Hepatocyte (in vitro differentiated cells): ENCODE measurements at places on chromosomes 1 and 21.

- H3K4me3 ChIP-seq, result no peak overlapping the region
- no peak overlapping the region for H3K27ac ChIP-seq
- no peaks in the 10 kb centered on the region for H3K27me3 ChIP-seq
- H3K36me3 ChIP-seq, result no peaks in the 10 kb centered on the region
- no peak for DNase-seq
- H3K4me1 ChIP-seq, result no peaks in the 10 kb centered on the region
These were observed 95.5 kb downstream of the NGF start for GRCh38 chr1:115242543-115242942.

- H3K4me1 ChIP-seq, result no peaks in the 10 kb centered on the region
- no peaks in the 10 kb centered on the region for H3K36me3 ChIP-seq
- H3K27ac ChIP-seq, result peak overlapping the region; percentile 73
- no peaks in the 10 kb centered on the region for H3K27me3 ChIP-seq
- peak; percentile 43 for DNase-seq
- no peak overlapping the region for H3K4me3 ChIP-seq
These were observed 56.0 kb downstream of the ADARB1 start for GRCh38 chr21:45130324-45130774.

DNA sequence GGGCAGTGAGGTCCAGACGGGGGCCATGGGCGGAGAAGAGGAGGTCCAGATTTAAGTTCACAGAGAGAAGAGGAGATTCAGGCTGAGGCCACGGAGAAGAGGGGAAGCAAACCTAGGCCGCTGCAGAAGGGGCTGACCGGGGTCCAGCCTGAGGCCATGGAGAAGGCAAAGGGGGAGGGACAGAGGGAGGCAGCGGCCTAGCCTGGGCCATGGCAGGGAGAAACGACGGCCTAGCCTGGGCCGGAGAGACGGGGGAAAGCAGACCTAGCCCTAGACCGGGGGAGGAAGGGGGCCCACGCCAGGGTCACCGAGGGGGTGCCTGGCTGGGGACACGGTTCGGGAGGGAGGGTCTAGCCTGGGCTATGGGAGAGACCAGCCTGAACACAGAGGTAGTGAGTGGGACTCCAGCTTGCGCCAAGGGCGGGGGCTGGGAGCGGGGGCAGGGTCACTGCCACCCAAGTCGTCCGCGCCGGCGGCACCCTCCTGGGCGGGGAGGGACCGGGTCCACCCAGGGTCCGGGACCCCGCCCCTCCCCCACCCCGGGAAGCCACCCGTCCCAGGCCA is 459 bp downstream of the CAPZB start:
- DNase-seq, result peak; percentile 61
- H3K27ac ChIP-seq, result peak overlapping the region; percentile 100
- peaks cover 48% of the 10 kb centered on the region for H3K4me1 ChIP-seq
- H3K36me3 ChIP-seq, result no peaks in the 10 kb centered on the region
- no peaks in the 10 kb centered on the region for H3K27me3 ChIP-seq

- H3K27me3 ChIP-seq, result no peaks in the 10 kb centered on the region
- H3K4me3 ChIP-seq, result no peak overlapping the region
- DNase-seq, result no peak
These were observed 50.4 kb downstream of the ADAMTS1 start for GRCh38 chr21:26794597-26795411.

GRCh38 chr1:219782929-219783328 is 145.4 kb downstream of the SLC30A10 start:
- no peak for DNase-seq
- no peak overlapping the region for H3K27ac ChIP-seq
- no peaks in the 10 kb centered on the region for H3K4me1 ChIP-seq
- H3K36me3 ChIP-seq, result no peaks in the 10 kb centered on the region

DNA sequence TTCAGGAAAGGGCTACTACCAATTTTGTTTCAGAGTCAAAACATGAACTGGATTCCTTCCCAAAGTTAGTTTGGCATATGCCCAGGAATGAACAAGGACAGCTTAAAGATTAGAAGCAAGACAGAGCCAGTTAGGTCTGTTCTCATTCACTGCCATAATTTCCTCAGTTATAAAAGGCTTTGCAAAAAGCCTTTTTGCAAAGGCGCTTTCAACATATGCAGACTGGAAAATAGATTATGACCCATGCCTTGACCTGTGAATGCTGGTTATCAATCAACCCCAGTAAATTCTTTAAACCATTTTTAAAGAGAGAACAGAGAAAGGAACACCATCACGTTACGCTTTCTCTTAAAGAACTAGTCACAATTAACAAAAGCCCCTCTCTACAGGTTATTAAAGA is 1.7 kb upstream of the FRRS1 start:
- H3K36me3 ChIP-seq, result no peaks in the 10 kb centered on the region
- DNase-seq, result no peak
- no peak overlapping the region for H3K27ac ChIP-seq
- no peak overlapping the region for H3K4me3 ChIP-seq
- H3K27me3 ChIP-seq, result no peaks in the 10 kb centered on the region

DNA sequence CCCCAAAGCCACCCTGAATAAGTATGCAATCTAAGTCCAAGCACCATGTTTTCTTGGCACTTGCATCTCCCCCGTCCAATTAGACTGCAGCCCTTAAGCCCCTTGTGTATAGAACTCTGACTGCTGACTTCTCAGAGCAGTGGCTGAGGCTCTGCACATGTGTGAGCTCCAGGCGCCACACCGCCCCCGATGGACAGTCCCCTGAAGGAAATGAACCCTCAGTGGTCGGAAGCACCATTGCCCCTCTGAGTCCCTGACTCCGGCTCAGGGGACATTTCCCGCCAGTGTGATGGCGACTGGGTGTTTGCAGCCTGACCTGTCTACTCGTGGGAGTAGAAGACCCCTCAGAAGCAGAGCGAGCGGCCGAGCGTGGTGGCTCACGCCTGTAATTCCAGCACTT is 37.2 kb upstream of the SCCPDH start:
- DNase-seq, result no peak
- no peak overlapping the region for H3K27ac ChIP-seq
- no peaks in the 10 kb centered on the region for H3K27me3 ChIP-seq
- H3K4me3 ChIP-seq, result no peak overlapping the region
- H3K36me3 ChIP-seq, result no peaks in the 10 kb centered on the region

DNA sequence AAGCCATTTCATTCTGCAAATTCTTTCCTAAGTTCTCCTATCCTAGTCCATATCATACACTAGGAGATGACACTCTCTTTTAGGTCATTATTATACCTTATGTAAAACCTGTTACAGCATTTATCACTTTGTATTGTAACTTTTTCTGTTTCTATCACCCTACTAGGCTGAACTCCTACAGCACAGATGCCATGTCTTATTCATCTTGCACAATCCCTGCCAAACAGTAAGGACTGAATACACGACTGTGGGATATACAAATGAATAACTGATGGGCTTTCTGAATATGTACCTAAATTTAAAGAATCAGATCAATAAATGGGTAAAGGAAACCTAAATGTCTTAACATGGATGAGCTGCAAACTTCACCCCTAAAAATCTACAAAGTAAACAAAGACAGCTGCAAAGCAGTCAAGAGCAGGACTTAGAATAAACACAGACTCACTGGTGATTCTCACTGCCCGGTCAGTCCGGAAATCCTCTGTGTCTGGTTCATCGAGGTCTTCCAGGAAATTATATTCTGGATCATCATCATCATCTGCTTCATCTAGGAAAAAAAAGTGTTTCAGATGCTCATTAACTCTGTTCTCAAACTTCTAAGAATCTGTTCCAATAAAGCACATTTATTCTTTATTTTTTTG is 62.3 kb downstream of the GON4L start:
- H3K27me3 ChIP-seq, result no peaks in the 10 kb centered on the region
- no peaks in the 10 kb centered on the region for H3K36me3 ChIP-seq
- no peak overlapping the region for H3K4me3 ChIP-seq
- peak overlapping the region; percentile 37 for H3K27ac ChIP-seq
- no peak for DNase-seq

DNA sequence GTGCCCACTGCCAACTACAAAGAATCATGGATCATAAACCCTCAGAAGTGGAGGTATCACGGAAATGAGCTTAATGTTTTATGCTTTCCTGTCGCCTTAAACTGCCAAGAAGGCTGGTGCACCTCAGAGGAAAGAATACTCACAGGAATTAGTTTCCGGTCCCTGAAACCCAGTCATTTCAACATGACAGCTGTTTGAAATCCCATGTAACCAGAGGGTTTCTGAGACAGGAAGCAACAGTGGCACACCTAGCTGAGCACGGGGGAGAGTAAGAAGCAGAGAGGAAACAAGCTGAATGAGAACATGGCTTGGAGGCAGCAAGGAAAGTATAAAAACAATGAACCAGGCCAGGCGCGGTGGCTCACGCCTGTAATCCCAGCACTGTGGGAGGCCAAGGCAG is 3.9 kb downstream of the JAK1 start:
- no peak overlapping the region for H3K27ac ChIP-seq
- H3K4me3 ChIP-seq, result no peak overlapping the region
- H3K4me1 ChIP-seq, result peaks cover 9% of the 10 kb centered on the region
- H3K36me3 ChIP-seq, result no peaks in the 10 kb centered on the region
- H3K27me3 ChIP-seq, result no peaks in the 10 kb centered on the region
- DNase-seq, result no peak

DNA sequence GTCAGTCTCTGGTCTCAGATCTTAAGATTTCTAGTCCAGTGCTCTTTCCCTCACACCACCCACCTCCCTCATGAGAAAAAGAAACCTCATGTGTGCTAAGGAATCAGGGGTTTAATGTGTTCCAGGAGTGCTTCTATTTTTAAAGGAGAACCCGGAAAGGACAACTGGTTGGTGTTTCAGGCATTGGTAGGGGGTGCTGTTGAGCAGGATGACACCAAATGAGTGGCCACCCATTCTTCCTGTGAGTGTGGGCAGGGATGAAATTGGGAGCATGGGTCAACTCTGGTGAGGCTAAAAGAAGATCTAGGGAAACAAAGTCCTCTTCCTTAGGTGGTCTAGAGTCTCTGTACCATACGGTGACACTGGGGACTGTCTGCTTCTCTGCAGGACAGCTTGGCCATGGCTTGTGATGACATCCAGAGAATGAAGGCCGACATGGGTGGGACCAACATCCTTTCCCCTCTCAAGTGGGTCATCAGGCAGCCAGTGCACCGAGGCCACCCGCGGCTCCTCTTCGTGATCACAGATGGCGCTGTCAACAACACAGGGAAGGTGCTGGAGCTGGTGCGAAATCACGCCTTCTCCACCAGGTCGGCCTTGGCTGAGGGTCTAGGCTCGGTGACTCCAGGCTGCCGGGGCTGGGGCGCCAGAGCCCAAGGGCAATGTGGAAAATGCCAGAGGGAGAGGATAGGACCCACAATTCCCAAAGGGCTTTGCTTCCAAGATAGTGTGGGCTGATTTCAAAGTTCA is 39.3 kb downstream of the VWA5B1 start:
- no peak overlapping the region for H3K4me3 ChIP-seq
- H3K27ac ChIP-seq, result no peak overlapping the region
- peaks cover 3% of the 10 kb centered on the region for H3K27me3 ChIP-seq
- DNase-seq, result no peak

GRCh38 chr21:42222386-42222785 is 3.4 kb downstream of the ABCG1 start:
- DNase-seq, result no peak
- H3K27ac ChIP-seq, result no peak overlapping the region
- H3K4me3 ChIP-seq, result no peak overlapping the region
- peaks cover 15% of the 10 kb centered on the region for H3K27me3 ChIP-seq
- peaks cover 26% of the 10 kb centered on the region for H3K4me1 ChIP-seq
